Posterior vena cava (tissue), 2 donors: ENCODE measurements at places on chromosomes 4 and X. TPM values are rescaled to one million over a fixed set of nuclear protein-coding genes. Genes with fewer than 3 reads are reported as not detected.

DNA sequence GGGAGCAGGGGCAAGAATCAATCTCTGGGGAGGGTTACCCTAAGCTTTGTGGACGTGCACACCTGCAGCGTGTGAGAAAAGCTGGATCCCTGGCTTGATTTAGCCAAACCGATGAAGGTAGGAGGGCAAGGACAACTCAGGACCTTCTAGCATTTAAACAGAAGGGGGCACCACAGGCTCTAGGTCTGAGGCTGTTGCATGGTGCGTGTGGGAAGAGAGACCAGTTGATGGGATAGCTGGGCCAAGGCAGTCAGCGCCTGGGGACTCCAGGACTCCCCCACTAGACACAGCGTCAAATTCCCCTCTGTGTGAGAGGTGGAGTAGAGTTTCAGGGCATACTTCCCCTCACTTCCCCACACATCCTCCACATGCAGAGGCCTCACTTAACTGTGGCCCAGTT, 4.3 kb downstream of the GABRQ start:
- DNase-seq, result no peak

Gene ENOPH1
- 24.9 TPM for total RNA-seq

Gene TASL
- 0.79 TPM for total RNA-seq

Gene INTU
- total RNA-seq, result 18.1 TPM

Gene NIPAL1
- total RNA-seq, result 0.28 TPM

Gene SATL1
- total RNA-seq, result not detected

DNA sequence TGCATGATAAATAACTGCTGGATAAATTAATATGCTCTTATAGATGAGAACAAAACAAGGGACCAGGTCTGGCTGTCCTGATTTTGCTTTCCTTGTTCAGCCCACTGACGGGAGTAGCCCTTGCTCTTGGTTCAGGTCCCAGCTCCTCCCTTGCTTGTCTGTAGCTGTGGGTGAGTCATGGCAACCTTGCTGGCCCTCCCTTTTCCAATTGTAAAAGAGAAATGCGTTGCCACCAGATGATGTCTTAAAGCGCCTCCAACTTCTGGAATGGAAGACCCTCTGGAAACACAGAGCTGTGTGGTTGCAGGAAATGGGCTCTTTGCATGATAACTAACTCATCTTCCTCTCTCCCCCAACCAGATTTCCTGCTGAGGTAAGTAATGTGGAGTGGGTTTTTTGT, 171.4 kb downstream of the AASDH start:
- DNase-seq, result no peak

DNA sequence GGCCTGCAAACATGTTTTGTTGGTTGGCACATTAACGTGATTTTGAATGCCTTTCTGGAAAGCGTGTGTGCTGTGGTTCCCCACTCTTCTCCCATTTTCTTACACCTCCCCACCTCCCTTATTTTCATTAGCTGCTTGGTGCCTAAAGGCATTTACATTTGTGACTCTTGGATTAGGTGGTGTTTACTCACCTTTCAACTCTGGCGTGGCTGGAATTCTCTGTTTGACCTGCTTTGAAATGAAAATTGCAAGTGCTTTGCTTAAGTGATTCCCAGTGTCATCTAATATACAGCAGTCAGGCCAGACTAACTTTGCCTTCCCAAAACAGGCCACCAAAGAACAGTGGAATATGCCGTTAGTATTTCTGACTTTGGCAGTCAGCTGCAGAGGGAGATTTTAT, 80.5 kb downstream of the NHSL2 start:
- no peak for DNase-seq

Gene SORCS2
- total RNA-seq, result 5.0 TPM

GRCh38 chrX:78321809-78322208, 5.6 kb downstream of the CYSLTR1 start:
- DNase-seq, result no peak

DNA sequence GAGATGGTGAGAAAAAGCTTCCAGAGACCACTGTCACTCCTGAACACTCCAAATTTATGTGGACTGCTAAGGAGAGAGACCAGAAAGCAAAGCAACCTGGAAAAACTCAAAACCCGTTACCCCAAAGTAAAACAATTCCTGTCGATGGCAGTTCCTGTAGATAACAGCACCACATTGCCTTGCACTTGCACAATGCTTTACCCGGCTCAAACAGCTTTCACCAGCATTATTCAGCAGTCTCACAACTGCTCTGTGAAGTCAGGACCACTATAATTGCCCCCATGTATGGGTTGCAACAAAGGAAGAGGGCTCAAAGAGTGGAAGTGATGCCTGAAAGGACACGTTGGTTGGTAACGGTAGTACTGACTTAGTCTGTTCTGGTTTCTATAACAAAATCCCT, 234.8 kb downstream of the BCOR start:
- DNase-seq, result no peak

DNA sequence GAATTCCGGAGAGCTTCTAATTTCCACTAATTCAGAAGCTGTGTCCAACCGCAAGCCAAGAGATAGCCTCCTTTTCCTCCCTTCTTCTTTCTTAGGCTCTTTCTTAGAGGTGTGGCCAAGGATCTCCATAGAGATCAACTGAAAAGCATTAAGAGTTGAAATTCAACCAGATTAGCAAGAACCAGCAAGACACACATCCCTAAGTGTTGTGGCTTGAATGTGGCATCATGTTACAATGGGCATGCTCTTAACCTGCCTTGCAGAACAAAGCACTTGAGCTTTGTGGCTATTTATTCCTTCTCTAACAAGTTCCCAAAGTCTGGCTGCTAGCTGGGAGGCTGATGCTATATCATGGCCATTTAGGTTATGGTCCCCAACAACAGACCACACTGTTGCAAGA, 10.4 kb downstream of the ANOS1 start:
- no peak for DNase-seq

Gene GPRASP1
- total RNA-seq, result 11.1 TPM

- no peak for DNase-seq
Measured at GRCh38 chr4:108172753-108173598, 4.2 kb upstream of the LEF1 start.

GRCh38 chr4:7736436-7737267, 203.0 kb downstream of the AFAP1 start:
- DNase-seq, result no peak

- DNase-seq, result no peak
Measured at GRCh38 chrX:24144528-24144927, 5.0 kb upstream of the ZFX start.

- DNase-seq, result no peak
Measured at GRCh38 chr4:154009191-154009590, 220.3 kb upstream of the SFRP2 start.

- no peak for DNase-seq
Measured at GRCh38 chr4:115675719-115676118, 562.3 kb upstream of the NDST4 start.

DNA sequence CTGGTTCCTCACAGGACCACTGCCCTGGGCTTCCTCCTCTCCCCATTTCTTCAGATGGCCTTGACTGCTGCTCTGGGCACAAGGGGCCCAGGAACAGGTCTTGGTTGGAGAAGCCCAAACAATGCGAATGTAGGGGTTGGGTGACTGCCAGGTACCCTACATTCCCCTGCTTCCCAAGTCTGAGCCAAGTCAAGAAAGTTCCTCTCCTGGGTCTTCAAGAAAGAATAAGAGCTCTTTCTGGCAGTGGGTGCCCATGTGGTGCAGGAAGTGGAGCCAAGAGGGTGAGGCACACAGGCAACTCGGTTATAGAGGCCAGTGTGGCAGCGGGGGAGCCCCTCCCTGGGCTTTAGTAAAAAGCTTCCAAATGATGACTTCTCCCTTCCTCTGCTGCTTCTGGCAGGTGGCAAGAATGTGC, 2.7 kb downstream of the SLC34A2 start:
- no peak for DNase-seq
